Central memory CD4-positive, alpha-beta T cell (primary cell): ENCODE measurements at places on chromosomes 4 and X.
A peak's percentile ranks its signal among the peaks of the same experiment; 100 is the strongest.

DNA sequence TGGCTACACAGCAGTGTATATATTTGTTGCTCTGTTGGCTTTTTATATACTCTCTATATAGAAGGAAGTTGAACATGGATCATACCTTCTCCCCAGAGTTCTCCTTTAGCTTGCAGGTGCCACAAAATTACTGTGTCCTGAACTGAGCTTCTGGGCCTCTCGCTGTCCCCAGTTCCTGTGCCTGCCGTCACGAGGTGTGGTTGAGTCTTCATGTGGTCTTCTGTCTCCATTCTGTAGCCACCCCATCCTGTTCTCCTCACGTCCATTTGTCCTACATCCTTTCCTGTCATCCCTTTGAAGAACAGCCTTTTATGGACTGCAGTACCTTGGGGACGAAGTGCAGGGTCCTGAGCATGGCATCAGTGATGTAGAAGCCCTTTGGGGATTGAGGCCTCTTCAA is 14.5 kb downstream of the TMEM131L start:
- DNase-seq: no peak

DNA sequence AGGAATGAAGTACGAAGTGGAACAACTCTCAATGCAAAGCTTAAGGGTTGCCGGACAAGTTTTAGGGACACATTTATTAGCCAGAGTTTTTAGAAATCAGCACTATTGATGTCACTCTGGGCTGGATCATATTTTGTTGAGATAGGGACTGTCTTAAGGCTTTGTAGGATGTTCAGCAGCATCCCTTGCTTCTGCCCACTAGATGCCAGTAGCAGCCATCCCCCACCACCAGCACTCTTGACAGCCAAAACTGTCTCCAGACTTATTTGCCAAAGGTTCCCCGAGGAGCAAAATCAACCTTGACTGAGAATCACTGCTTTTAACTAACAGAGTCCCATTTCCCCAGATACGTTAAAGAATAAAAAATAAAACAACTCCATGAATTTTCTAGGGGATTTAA is 1497.3 kb downstream of the STIM2 start:
- no peak for DNase-seq

GRCh38 chrX:72382202-72382595 is 76.5 kb upstream of the CITED1 start:
- no peak for DNase-seq

DNA sequence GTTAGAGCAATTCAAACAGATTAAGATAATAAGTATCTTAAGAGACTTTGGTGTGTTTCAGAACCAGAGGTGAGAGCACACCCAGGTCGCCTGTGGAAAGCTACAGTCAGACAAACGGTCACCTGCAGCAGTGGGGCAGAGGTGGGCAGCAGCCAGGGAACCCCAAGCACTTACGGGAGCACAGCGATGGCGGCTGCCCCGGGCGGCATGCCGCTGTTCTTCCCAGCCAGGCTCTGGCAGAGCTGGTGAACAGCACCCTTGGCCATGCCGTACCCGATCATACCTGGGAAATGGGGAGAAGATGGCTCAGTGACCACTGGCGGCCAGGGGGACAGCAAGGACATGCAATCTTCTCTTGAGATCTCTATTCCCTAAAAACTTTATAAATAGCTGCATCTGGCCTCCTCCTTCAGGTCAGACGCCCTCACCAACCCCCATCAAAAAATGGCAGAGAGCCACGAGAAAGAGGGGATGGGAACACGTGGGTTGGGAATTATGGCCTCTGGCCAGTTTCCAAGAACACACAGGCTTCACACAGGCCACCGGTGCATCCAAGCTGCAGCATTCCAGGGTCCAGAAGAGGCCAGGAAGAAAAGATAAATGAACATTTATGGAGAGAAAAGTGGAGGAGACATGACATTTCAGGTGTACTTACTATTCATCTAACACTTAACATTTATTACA is 19.7 kb downstream of the QDPR start:
- DNase-seq: no peak

GRCh38 chr4:113700602-113701150 is 60.9 kb downstream of the CAMK2D start:
- no peak for DNase-seq

DNA sequence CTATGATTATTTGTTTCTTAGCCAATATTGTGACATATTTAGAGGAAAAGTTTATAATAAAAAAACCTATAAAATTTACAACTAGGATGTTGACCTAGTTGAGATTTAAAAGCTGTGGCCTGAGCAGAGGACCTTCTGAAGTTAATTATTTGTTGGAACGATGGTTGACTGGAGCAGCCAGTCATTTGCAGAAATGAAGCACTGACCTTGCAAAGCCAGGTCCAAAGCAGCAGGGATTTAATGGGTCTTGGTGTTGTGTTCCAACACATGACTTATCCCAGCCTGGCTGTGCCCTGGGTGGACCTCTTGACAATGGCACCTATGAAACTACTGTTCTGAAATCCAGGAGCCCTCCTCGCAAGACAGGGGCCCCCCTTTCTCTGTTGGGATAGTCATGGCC is 235.2 kb downstream of the FRAS1 start:
- DNase-seq: no peak

DNA sequence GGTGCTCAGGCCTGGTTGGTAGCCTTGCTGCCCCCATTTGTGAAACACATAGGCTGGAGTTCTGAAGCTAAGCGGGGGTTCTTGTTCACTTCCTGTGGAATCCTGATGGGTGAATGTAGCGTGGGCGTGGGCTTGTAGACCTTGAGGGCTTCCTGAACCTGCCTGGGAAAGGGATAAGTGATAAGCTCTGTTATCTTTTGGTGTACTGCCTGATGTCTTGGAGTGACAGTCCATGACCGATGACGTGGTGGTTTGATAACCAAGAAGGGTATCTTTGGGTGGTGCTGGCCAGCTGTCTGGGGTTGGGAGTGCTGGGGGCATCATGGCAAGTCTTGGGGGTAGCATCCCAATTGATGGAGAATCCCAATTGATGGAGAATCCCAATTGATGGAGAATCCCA is 17.5 kb upstream of the WDR1 start:
- no peak for DNase-seq

GRCh38 chrX:123084797-123085196 is 99.3 kb upstream of the GRIA3 start:
- no peak for DNase-seq

DNA sequence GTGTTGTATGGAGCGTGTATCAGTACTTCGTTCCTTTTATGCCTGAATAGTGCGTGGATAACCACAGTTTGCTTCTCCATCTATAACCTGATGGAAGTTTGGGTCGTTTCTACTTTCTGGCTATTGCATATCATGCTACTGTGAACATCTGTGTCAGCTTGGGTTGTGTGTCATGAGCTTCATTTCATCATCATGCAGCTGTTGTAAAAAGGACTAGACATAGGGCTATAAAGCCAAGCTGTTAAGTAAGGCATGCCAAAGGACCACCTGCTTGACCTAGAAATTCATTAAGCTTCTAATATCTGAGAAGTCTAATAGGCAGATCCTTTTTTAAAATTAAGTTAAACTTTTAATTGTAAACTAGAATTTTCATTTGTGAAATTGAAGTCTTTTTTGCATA is 18.4 kb downstream of the SMS start:
- DNase-seq: no peak

DNA sequence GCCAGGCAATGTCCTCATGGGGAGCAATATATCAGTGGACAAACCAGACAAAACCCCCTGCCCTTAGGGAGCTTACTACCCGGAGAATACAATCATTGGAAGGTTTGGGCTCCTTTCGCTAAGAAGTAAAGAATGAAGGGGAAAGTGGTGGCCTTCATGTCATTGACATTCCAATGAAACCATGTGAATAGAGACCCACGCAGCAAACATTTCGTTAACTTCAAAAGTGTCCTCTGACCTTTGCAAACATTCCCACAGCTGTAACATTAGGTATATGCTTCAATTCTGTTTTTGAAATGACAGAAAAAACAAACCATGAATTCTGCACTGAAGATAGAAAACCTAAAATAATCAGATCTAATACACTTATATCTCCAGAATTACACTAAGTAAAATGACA is 7.0 kb downstream of the ATP8A1 start:
- DNase-seq: no peak

GRCh38 chr4:154622598-154622997 is 10.1 kb upstream of the FGG start:
- peak; percentile 29 for DNase-seq

DNA sequence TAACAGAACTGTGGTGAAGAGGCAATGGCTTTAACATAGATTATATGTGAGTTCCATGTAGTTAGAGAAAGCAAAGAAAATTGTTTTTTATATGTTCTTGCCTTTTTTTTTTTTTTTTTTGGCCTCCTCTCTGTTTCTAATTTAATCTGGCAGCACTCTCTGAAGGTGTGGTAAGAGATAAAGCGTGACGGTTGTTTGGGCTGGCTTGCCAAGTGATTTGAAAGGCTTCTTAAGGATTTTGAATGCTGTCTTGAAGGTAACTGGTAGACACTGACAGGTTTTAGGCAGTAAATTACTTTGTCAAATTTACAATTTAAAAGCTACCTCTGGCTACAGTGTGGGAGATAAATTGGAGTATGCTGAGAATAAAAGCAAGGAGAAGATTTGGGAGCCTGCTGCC is 269.3 kb upstream of the HS3ST1 start:
- DNase-seq: no peak

- no peak for DNase-seq
Measured at GRCh38 chr4:140267576-140267975, 105.9 kb upstream of the SCOC start.

DNA sequence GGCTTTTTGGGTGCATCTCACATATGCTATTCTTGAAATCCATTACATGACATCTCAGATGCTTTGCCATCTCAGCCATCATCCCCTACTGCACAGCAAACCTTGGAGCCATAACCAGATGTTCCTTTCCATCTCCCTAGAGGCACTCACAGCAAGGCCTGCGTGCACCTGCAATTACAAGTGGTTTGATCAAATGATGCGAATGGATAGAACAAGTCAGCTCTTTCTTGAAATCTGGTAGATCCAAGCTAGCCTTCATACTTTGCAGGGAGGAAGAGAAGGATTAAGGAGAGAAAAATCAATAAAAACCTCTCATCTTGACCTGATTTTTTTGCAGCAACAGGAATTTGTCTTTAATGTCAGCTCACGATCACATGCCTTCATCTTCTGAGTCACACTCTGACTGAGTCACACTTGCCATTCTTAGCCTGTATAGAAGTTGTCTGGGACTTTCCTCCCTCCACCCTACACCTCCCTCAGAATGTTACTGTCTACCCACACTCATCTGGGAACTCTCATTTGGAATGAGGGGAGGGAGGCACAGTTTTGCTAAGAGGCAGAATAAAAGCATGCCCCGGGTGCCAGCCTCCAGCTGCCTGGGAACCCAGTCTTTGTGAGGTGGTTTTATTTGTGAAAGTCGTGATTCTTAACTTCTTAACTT is 11.9 kb upstream of the TRIML1 start:
- DNase-seq: no peak

GRCh38 chrX:119235051-119235511 is 1.0 kb upstream of the PGRMC1 start:
- no peak for DNase-seq

DNA sequence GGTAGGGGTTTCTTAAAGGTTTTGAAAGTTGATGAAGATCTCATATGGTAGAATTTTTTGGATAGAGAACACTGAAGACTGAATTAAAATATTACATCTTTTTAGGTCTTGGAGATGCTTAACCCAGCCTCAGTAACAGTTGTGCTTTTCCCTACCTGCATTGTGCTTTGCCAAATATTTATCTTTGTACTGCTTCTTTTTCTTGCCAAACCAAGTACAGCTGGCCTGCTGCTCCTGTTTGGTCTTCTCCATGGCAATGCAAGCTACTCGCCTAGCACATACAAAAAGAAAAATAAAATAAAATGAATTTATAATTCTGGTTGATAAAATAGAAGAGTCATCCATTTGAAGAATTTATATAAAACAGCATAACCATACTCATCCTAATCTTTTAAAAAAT is 95.4 kb downstream of the NYX start:
- no peak for DNase-seq

GRCh38 chr4:6180841-6181631 is 19.3 kb downstream of the JAKMIP1 start:
- DNase-seq: peak; percentile 55

DNA sequence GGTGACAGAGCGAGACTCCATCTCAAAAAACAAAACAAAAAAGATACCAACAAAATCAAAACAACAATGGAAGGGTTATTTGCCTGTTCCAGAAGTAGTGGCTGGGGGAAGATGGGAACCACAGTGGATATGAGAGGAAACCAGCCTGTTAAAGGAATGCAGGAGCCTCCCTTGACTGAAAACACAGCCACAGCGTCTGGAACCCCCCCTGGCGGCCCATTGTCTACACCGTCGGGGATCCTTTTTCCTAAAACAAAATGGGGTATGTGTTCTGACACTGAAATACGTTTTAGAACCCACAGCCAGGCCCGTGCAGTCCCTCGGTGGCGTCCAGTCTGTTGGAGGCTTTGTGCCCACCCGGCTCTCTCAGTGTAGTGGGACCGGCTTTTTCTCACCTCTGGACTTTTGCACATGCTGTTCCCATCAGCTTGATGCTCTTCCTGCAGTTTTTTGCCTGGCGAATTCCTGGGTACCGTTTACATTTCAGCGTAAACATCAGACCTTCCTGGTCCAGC is 19.6 kb downstream of the PIGG start:
- no peak for DNase-seq

DNA sequence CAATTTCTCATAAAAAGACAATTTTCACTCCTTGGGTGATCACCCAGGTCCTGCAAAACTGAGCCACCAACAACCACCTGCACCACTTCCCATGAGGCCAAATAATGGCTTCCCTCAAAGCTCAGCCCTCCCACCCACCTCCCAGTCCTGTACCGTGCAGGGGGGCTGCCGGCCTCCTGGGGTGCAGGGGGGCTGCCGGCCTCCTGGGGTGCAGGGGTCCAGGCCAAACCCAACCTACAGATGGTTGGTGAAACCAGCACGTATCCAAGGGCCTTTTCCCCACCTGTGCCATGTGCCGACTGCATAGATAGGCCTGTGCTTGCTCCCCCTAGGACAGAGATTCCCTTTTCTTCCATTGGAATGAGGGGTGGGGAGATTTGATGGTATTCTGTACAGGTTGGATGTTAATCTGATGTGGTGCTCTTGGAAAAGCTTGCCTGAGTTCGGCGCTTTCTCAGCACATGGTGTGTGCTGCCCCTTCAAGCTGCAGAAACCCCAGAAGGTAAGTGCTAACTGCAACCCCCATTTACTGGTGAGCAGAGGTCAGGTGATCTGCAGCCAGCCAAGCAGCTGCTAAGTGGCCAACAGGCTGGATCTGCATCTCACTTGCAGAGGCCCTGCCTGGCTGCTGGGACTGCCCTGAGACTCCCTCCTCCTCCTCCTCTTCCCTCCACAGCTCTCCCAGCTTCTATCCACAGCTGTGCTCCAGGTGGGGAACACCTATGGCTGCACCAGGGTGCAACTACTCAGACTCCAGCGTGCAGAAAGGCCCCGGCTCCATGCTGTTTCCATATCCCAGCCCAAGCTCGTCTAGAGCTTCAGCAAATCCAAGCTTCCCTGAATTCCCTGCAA is 38.8 kb downstream of the FRG1 start:
- DNase-seq: no peak

GRCh38 chr4:105149771-105150170 is 3.1 kb downstream of the TET2 start:
- no peak for DNase-seq

- no peak for DNase-seq
Measured at GRCh38 chr4:145814246-145814645, 124.4 kb downstream of the ZNF827 start.
